ENCODE measurements at places on chromosomes 3 and 15.

DNA sequence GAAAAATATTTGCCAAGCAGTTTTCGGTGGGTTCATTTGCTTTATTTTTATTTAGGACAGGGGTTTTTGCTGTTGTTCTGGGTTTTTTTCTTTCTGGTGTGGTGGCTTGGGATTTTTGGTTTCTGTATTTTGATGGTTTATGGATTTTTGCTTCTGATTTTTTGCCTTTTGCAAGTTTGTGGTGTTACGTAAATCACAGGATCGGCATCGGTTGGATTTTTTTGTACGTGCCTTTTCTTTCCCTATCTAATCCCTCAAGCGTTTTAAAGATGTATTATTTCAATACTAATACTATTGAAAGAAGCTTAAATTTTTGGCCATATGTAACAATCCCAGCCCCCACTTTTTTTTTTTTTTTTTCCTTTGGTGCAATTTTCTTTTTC, 782 bp upstream of the BCL6 start:
- DNase-seq, result no peak

- no peak for DNase-seq
These were observed 108.6 kb downstream of the TMEM266 start for GRCh38 chr15:76168237-76168984.

DNA sequence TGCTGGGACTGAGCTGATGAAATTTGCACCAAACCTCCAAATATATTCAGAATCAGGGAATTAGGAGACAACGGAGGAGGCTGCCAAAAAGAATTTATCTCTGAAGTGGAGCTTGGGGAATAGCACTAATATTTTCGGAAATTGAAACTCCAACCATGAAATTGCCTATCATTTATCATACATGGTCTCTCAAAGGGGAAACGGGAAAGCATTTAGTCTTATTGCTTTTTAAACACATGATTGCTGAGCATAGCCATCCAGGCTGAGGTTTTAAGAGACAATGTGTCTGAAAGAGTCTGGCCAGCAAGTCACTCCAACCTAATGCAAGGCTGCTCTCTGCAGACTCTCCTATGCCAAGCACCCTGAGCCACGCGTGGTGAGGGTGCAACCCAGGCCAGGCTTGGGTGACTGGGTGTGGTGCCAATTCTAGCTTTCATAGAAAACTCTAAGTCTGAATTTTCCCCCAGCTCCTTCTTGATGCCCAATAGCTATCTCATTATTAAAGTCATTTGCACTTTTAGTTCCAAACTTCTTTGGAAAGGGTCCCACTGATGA, 200.2 kb downstream of the RPLP1 start:
- no peak for DNase-seq

- DNase-seq, result no peak
These were observed 25.4 kb downstream of the CYP19A1 start for GRCh38 chr15:51313074-51313393.

GRCh38 chr3:71376911-71377310, 206.6 kb downstream of the FOXP1 start:
- no peak for DNase-seq

GRCh38 chr3:114509756-114510155, 215.9 kb downstream of the TIGIT start:
- no peak for DNase-seq

DNA sequence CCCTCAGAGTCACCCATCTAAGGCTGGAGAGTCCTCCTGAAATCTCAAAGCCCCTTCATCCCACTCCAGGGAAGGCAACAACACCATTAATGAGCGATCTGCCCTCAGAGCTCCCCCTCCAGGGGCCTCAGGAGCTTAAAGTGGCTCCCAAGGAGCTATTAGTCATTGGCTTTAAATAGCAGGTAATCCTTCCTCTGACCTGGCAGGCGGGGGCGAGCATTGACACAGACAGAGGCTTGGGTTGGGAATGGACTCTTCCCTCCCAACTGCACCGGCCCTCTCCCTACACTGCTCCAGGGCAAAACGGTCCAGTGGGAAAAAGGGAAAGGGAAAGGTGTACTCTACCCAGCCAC, 1.4 kb downstream of the MFGE8 start:
- no peak for DNase-seq

DNA sequence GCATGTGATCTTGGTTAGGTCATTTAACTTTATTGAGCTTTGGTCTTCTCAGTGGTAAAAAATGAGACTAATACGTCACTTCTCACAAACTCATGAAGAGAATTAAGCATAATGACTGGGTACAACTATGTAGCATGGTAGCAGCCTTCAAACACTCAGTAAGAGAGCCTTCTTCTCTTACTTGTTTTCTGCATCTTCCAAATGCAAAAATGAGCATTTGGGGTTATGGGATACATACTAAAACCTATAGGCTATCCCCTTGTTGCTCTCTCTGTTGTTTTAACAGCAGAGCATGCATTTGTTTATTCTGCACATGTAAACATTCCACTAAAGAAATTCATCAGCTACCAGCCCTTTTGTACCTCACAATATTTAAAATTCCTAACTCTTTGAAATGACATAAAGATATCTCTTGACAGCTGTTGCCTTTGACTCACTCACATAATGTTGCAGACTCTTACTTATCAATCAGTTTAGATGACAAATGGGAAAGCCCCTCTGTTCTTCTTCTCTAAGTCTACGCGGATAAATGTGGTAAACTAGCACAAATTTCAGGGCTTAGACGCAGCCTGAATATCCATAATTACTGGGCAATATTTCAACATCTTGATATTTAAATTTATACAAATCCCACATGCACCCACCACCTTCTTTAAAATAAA, 327.3 kb upstream of the SATB1 start:
- DNase-seq, result no peak

GRCh38 chr15:71530116-71530515, 280.2 kb upstream of the NR2E3 start:
- no peak for DNase-seq

- DNase-seq, result no peak
These were observed 31.4 kb downstream of the MAPK6 start for GRCh38 chr15:52050416-52050815.

GRCh38 chr3:2967871-2968270, 142.3 kb downstream of the IL5RA start:
- no peak for DNase-seq
